Stimulated activated CD8-positive, alpha-beta memory T cell treated with anti-CD3 and anti-CD28 coated beads, Interleukin-4, amount 100 ng/mL, for 24 hours (primary cell): ENCODE measurements at places on chromosomes 2 and 18.

DNA sequence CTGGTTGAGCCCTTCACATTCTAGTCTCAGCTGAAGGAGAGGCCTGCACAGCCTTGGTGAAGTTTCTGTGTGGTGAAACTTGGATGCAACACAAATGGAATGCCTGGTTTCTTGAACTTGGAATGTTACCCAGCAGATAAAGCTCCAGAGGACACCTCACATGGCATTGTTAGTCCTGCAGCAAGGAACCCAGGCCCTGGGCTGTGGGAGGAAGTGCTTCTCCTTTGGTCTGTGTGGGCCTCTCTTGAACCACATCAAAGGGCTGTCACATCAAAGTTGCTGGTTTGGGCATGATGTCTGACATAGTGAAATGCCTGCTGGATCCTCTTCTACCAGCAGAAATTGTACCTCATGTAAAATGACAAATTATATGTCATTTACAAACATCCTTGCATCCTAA, 198.5 kb downstream of the FHOD3 start:
- DNase-seq: no peak

- no peak for DNase-seq
Observed at GRCh38 chr2:233831861-233832260, 22.5 kb downstream of the HJURP start.

- no peak for DNase-seq
Observed at GRCh38 chr2:75406131-75406581, 154.6 kb downstream of the EVA1A start.

- no peak for DNase-seq
Observed at GRCh38 chr2:235709124-235709813, 215.4 kb downstream of the AGAP1 start.

- DNase-seq: no peak
Observed at GRCh38 chr2:203427061-203427460, 98.9 kb downstream of the ABI2 start.

- no peak for DNase-seq
Observed at GRCh38 chr2:2172516-2172915, 158.6 kb downstream of the MYT1L start.

DNA sequence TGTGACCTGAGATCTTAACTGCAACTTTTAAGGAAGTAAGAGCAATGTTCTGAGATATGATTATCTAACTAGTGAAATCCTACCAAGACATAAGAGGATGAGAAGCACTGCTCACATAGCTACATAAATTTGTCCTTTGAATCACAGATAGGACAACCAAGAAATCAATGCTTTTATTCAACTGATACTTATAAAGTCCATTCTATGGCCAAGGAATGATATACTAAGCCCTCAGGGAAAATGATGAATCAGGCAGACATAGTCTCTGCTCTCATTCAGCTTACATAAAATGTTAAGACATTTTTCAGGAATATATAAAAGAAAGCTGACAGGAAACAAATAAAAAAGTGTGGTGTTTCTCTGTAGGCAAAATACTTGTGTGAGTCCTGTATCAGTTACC, 39.1 kb downstream of the PGAP1 start:
- no peak for DNase-seq

- DNase-seq: no peak
Observed at GRCh38 chr2:203688798-203689197, 17.6 kb upstream of the CD28 start.

DNA sequence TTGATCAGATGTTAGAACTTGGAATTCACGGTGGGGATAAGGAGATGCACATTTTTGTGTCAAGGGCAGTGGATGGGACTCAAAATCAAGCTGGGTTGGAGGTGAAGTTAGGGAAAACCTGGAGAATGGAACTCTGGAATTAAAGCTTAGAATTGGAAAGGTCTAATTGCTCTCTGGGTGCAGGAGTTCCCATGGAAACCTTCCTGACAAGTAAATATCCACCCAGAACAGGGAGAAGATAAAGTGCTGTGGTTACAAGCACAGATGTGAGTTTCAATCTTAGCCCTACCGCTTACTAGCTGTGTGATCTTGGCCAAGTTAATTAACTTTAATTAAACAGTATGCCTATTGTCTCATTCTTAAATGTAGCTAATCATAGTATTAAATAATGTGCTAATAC, 71.3 kb upstream of the TCF7L1 start:
- DNase-seq: no peak

DNA sequence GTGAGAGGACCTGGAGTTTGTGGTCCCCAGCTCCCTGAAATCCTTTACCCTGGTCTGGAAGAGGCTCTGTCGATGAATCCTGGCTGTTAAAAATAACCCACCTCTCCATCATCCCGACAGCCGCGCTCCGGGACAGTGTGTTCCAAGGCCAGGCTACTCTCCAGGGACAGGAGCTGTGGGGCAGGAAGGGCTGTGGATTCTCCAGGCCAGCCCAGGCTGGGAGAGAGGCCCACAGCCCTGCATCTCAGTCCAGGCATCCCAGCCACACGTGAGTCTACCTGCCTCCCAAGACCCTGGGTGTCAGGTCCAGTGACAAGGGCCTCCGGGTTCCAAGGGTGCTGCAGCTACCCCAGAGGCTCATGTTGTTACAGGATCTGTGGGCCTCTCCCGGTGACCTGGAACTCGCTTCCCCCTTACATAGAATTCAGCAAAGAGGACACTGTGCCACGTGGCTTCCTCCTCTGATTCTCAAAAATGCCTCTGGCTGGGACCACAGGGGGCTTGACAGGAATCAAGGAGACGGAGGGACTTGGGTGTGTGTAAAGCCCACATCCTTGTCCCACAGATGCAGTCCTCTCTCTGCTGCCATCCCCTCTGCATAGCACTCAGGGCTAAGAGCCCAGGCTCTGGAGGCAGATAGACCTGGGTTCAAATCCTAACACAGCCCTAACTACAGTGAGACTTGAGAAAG, 17.3 kb downstream of the ADRA2B start:
- DNase-seq: no peak

DNA sequence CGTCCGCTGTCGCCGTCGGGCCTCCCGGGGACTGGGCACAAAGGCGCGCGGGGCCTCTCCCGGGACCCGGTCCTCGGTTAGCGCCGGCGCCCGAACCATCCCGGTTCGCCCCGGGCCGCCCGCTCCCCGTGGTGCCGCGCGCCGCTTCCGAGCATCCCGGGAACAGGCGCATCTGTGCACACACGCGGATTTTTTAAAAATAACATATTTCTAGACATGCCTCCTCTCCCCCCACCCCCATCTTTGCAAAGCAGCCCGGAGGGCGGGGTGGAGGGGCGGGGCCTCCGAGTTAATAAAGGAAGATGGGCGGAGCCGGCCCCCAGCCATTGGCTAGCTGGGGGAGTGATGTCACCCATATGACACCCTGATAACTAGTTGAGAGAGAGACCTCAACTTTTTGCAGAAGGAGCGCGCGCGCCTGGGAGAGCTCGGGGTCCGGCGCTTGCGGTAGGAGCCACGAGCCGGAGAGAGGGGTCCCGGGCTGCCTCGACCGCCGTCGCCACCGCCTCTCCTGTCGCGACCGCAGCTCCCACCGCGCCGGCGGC, at the start of gene SOX11:
TSS of gene SOX11 (plus strand) at position 400 of the 545 bp plus-strand sequence. CDS start 338 bp downstream, outside the sequence.
- DNase-seq: no peak

GRCh38 chr2:216012133-216012829, 1.1 kb downstream of the MREG start:
- no peak for DNase-seq

DNA sequence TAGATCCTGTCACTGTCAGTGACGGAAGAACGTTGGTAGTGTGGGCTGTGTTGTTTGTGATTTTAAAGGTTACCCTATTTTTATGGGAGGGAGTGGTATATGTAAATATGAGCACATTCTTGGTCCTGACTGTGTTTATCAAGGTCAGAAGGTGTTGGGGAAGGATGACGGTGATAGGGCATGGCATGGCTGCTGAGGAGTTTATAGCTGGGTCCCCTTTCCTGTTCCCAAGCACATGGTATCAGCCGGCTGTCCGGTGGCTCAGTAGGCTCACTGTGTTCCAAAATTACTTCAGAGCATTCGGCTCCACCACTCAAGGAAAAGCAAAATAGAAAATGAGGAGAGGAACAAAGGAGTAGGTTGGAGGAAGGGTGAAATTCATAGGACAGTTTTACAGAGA, 28.6 kb downstream of the IRS1 start:
- no peak for DNase-seq

- DNase-seq: no peak
Observed at GRCh38 chr18:13374468-13375301, 156.1 kb downstream of the LDLRAD4 start.

DNA sequence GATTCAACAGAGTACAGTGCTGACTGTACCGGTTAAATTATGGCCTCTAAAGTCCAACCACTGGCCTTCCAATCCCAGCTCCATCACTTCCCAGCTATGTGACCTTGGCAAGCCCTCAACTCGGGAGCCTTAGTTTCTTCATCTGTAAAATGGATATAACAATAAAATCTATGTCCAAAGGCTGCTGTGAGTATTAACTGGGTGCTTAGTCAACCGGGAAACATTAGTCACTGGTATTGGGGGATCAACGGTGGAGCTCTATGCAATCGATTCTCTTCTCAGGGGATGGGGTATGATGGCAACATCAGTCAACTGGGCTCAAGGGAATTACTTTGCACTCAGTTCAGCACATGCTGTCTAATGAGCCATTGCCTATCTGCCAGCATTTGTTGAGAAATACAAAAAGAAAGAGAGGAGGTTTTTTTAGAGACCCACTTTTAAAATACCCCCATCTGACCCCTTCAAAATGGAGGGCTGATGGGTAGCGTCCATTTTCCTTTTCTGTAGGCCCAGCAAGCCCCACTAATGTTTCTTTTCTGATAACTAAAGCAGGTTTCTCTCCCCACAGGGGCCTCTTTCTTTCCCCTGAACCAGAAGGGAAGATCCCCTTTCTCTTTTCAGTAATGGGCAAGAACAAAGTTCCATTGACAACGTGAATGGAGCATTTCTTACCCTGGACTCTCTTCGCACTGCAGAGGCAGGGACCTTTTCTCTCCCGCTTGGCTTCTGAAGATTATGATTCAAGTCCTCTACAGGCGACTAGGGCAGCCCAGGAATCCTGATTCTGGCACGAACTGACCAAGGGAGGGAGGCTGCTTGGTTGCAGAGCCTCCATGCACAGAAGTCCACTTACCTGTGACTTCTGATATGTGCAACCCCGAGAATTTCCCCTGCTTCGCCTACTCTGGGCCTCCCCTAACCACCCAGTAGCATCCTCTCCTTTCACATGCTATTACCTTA, 8.7 kb upstream of the AGFG1 start:
- no peak for DNase-seq

- DNase-seq: no peak
Observed at GRCh38 chr2:100784681-100785080, 35.3 kb upstream of the NPAS2 start.

GRCh38 chr18:10111191-10111590, 197.4 kb downstream of the VAPA start:
- DNase-seq: no peak

GRCh38 chr2:187345338-187345737, 102.7 kb downstream of the CALCRL start:
- no peak for DNase-seq

DNA sequence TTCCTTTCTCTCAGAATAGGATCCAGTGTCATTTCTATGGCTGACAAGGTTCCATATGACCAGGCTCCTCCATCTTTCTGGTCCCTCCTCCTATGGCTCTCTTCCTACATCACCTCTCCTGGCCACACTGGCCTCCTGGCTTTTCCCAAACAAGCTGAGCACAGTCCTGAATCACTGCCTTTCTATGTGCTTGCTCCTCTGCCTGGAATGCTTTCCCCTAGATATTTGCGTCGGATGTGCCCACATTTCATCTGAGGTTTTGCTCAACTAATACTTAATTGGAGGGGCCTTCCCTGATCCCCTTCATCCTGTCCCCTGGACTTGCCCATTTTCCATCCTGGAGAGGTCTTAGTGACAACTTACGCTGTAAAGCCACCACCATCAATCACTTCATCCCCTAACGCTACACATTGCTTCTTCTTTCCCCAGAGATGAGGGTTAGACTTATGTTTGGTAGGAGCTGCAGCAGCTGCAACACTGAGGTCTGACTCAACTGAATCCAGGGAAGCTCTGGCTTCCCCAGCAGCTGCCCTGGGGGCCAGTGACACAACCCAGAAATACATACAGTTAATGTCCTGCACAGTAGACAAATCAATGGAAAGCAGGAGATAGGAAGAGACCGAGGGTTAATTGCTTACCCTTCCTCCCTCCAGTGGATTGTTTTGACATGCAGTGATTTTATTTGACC, 42.9 kb downstream of the QPCT start:
- no peak for DNase-seq

- no peak for DNase-seq
Observed at GRCh38 chr2:203751685-203752271, 45.3 kb downstream of the CD28 start.

DNA sequence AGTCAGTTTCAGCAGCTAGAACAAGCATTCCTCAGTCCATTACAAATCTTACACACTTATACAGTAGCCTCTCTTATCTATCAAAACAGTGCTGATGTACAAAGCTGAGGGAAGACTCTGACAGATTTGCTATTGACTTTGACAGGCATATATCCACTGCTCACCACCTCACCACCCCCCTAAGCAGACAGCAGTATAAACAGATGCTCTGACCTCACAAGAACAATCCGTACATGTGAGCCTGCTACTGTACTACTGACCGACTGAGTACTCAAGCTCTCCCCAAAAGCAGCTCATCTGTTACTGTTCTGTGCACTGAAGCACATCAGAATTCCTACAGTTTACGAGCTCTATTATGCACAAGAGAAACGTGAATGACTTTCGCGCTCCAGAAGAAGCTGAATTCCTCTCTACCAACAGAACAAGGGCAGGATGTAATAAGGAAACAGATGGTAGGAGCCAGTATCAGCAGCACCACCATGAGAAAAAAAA, 95.6 kb upstream of the PDE1A start:
- DNase-seq: no peak

DNA sequence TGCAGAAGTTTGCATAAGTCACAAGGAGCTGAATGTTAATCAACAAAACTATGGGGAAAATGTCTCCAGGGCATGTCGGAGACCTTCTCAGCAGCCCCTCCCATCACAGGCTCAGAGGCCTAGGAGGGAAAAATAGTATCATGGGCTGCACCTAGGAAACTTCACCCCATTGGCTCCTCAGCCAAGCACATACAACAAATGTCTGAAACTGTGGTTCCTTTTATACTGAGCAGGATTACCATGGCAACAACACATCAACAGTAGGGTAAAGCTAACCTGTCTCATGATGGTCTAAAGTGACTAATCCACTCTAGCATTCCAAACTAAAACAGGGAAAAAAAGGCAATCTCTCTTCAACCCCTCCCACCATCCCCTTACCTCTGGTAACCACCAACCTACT, 3.2 kb upstream of the NEMP2 start:
- no peak for DNase-seq

GRCh38 chr18:63152096-63152495, 167.5 kb downstream of the BCL2 start:
- no peak for DNase-seq

DNA sequence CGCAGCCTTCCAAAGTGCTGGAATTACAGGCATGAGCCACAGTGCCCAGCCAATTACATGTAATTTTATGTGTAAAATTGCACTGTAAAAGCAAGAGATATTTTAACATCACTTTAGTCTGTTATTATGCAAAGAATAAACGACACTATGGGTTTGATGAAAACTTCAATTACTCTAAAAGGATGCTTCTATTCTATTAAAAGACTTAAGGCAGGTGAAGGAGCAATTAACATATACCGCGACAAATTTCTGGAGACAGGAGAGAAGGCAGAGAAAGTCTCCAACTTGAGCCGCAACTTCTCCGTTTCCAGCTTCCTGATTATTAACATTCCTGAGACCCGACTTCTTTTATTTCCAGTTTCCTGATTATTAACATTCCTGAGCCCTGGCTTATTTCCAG, 53.7 kb downstream of the FAM210A start:
- DNase-seq: no peak

GRCh38 chr2:163697429-163697828, 38.4 kb downstream of the FIGN start:
- no peak for DNase-seq

GRCh38 chr2:48482769-48483168, 47.2 kb upstream of the STON1 start:
- DNase-seq: no peak
